A673 (cell line): ENCODE measurements at places on chromosomes 4 and X. TPM values are rescaled to one million over a fixed set of nuclear protein-coding genes. Genes with fewer than 3 reads are reported as not detected.

Gene OPN1MW
- total RNA-seq: not detected in 2 replicates

Gene DMRTC1B
- not detected in 2 replicates for total RNA-seq

Gene KCNIP4
- not detected in 2 replicates for total RNA-seq

Gene PDGFRA
- total RNA-seq: 0.24 and 0.66 TPM in 2 replicates

Gene PIM2
- 14.9 and 19.9 TPM in 2 replicates for total RNA-seq

Gene SCML2
- 13.9 and 14.6 TPM in 2 replicates for total RNA-seq

Gene ETFDH
- 38.0 and 39.0 TPM in 2 replicates for total RNA-seq

Gene CYP4V2
- 14.3 and 15.3 TPM in 2 replicates for total RNA-seq

DNA sequence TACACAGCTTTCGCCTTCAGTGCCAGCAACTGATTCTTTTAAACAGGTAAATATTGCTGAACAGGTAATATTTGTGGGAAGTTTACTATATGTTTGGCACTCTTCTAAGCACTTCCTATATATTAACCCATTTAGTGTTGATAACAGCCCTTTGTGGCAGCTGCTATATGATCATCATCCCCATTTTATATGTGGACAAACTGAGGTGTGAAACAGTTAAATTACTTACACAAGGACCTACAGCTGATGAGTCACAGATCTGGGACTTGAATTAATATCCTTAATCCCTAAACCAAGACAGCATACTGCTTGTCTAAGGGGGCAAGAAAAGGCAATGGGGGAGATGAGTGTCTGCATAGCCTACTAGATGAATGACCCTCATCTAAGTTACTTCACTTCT is 2.9 kb downstream of the SMIM20 start:
- H3K27ac ChIP-seq: no peak overlapping the region
- H3K4me3 ChIP-seq: no peak overlapping the region
- H3K27me3 ChIP-seq: no peaks in the 10 kb centered on the region
- peaks cover 8% of the 10 kb centered on the region for H3K4me1 ChIP-seq
- H3K36me3 ChIP-seq: no peaks in the 10 kb centered on the region

DNA sequence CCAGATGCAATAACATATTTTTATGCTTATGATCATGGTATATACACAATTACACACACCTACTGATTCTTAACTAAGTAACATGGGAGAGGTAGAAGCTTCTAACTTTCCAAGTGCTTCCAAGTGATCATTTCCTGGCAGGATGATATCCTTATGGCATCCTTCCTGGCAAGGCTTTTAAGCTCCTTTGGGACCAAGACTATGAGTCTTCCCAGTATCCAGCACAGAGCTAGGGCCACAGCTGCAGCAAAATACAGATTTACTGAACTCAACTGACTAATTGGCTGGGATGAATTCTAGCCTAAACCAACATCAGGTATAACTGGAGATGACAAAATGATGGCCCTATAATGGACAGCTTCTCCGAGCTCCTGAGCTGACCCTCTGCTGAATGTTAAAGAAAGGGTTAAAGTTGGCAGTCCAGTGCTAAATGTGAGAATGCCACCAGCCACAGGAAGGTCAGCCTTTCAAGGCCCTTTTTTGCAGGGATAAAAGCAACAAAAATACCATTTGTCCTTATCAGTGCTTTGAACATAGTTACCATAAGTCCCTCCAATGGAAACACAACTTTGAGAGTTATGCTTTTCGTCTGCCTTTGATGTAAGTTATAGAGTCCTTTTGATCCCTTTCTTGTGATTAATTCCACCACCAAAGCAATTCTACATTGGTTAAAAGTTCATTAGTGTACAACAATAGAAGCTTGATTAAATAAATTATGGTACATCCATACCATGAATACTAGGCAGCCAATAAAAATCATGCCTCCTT is 73.4 kb downstream of the MGST2 start:
- no peaks in the 10 kb centered on the region for H3K27me3 ChIP-seq
- peaks cover 17% of the 10 kb centered on the region for H3K4me1 ChIP-seq
- no peaks in the 10 kb centered on the region for H3K36me3 ChIP-seq
- DNase-seq: no peak
- H3K4me3 ChIP-seq: no peak overlapping the region

DNA sequence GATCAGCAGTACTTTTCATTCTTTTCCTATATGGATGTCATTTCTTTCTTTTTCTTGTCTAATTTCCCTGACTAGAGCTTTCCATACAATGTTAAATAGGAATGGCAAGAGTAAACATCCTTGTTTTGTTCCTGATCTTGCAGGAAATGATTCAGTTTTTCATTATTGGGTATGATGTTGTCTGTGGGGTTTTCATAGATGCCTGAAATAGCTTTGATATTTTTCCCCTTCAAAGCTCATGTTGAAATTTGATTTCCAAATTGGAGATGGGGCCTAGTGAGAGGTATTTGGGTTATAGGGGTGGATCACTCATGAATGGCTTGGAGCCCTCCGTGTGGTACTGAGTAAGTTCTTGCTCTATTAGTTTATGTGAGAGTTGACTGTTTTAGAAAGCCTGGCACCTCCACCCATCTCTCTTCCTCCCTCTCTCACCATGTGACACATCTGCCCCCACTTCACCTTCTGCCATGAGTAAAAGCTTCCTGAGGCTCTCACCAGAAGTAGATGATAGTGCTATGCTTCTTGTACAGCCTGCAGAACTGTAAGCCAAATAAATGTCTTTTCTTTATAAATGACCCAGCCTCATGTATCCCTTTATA is 22.3 kb upstream of the VSIG1 start:
- no peaks in the 10 kb centered on the region for H3K36me3 ChIP-seq
- H3K4me3 ChIP-seq: no peak overlapping the region
- H3K27ac ChIP-seq: no peak overlapping the region
- no peaks in the 10 kb centered on the region for H3K4me1 ChIP-seq

DNA sequence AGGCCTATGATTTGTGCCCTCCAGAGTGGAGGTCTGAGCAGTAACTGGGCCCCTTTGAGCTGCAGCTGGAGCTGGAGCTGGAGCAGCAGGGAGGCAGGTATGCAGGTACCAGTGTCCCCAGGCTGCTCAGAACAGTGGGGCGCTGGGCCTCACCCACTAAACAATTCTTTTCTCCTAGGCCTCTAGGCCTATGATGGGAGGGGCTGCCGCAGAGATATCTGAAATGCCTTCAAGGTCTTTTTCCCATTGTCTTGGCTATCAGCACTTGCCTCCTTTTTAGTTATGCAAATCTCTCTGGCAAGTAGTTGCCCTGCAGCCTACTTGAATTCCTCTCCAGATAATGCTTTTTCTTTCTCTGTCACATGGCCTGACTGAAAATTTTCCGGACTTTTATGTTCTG is 79.7 kb upstream of the OTUD4 start:
- H3K36me3 ChIP-seq: no peaks in the 10 kb centered on the region
- no peak overlapping the region for H3K27ac ChIP-seq
- H3K27me3 ChIP-seq: no peaks in the 10 kb centered on the region

GRCh38 chr4:133593764-133594163 is 444.7 kb downstream of the PCDH10 start:
- H3K27me3 ChIP-seq: no peaks in the 10 kb centered on the region
- no peak for DNase-seq
- H3K4me1 ChIP-seq: peaks cover 8% of the 10 kb centered on the region
- no peak overlapping the region for H3K27ac ChIP-seq
- no peak overlapping the region for H3K4me3 ChIP-seq

DNA sequence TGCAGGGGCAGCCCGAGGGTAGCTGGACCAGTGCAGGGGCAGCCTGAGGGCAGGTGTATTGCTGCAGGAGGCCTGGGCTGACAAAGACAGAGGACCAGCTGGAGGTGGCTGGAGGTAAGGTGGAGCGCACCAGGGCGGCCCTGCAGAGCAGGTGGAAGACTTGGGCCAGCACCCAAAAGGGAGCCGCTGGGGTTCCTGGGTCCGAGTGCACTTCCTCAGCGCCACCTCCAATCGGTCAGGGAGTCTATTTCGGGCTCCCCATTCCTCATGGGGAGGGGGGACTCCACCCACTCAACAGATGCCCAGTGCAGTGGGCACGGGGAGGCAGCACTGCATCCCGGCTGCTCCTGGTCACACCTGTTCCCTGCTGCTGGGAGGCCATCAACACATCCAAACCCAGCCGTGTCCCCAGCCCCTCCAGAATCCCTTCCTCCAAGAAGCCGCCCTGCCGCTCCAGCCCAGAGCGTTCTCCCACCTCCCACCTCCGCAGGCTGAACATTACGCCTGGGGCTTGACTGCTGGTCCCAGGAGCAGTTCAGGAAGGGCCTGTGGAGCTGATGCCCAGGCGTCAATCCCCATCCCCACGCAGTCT is 1.5 kb downstream of the LRPAP1 start:
- peaks cover 7% of the 10 kb centered on the region for H3K27me3 ChIP-seq
- no peak overlapping the region for H3K27ac ChIP-seq
- H3K4me1 ChIP-seq: peaks cover 7% of the 10 kb centered on the region
- H3K4me3 ChIP-seq: peak overlapping the region; percentile 91

- peaks cover 22% of the 10 kb centered on the region for H3K4me1 ChIP-seq
- no peak overlapping the region for H3K27ac ChIP-seq
- H3K4me3 ChIP-seq: no peak overlapping the region
- no peaks in the 10 kb centered on the region for H3K27me3 ChIP-seq
These were observed 76.7 kb upstream of the PLAC1 start for GRCh38 chrX:134735015-134735414.

- H3K27me3 ChIP-seq: peaks cover 21% of the 10 kb centered on the region
- no peak overlapping the region for H3K4me3 ChIP-seq
- H3K36me3 ChIP-seq: no peaks in the 10 kb centered on the region
- no peak for DNase-seq
These were observed 101.0 kb downstream of the HMX1 start for GRCh38 chr4:8770518-8771257.

GRCh38 chrX:17242470-17242869 is 132.5 kb upstream of the NHS start:
- H3K4me3 ChIP-seq: no peak overlapping the region
- no peaks in the 10 kb centered on the region for H3K36me3 ChIP-seq
- peaks cover 9% of the 10 kb centered on the region for H3K27me3 ChIP-seq
- DNase-seq: peak; percentile 62
- no peaks in the 10 kb centered on the region for H3K4me1 ChIP-seq
